ENCODE measurements at places on chromosomes 7 and 10. TPM values are rescaled to one million over a fixed set of nuclear protein-coding genes. Genes with fewer than 3 reads are reported as not detected.
A peak's percentile ranks its signal among the peaks of the same experiment; 100 is the strongest.

- no peak for DNase-seq
- no peak overlapping the region for H3K27ac ChIP-seq
- H3K4me3 ChIP-seq: no peak overlapping the region
Observed at GRCh38 chr7:147570390-147570789, 1020.2 kb upstream of the C7orf33 start.

FFAR4 gene
- polyA plus RNA-seq: 0.29 TPM

BAMBI gene
- polyA plus RNA-seq: 3.1 TPM

DNA sequence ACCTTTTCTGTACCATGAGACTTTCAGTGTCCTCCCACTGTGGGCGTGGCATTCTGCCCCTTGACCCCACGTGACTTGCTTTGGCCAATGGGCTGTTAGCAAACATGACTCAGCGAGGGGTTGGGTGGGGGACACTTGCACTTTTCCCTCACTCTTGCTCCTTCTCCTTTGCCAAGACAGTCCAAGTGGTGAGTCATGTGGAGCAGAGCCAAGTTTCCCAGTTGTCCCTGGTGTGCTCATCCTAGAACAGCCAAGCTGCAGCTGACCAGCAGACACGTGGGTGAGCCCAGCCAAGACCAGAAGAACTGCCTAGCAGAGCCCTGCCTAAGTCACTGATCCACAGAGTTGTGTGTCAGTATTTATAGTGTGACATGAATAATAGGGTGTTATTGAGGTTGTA is 82.8 kb upstream of the CPXM2 start:
- no peak overlapping the region for H3K27ac ChIP-seq
- peaks cover 45% of the 10 kb centered on the region for H3K27me3 ChIP-seq
- DNase-seq: no peak
- peaks cover 3% of the 10 kb centered on the region for H3K4me1 ChIP-seq

GOLGA7B gene
- polyA plus RNA-seq: 1.2 TPM

GRCh38 chr10:7856678-7857077 is 38.4 kb downstream of the TAF3 start:
- no peak overlapping the region for H3K27ac ChIP-seq
- no peaks in the 10 kb centered on the region for H3K4me1 ChIP-seq
- H3K4me3 ChIP-seq: no peak overlapping the region
- H3K36me3 ChIP-seq: peaks cover 3% of the 10 kb centered on the region
- H3K27me3 ChIP-seq: no peaks in the 10 kb centered on the region
- no peak for DNase-seq

- H3K27me3 ChIP-seq: no peaks in the 10 kb centered on the region
- no peak overlapping the region for H3K27ac ChIP-seq
- no peaks in the 10 kb centered on the region for H3K36me3 ChIP-seq
- H3K4me1 ChIP-seq: no peaks in the 10 kb centered on the region
- DNase-seq: no peak
Observed at GRCh38 chr10:111410740-111411139, 333.9 kb downstream of the ADRA2A start.

- no peaks in the 10 kb centered on the region for H3K36me3 ChIP-seq
- no peak for DNase-seq
- H3K27ac ChIP-seq: no peak overlapping the region
- H3K4me1 ChIP-seq: no peaks in the 10 kb centered on the region
- no peaks in the 10 kb centered on the region for H3K27me3 ChIP-seq
Observed at GRCh38 chr10:60338786-60339185, 50.9 kb downstream of the ANK3 start.

DNA sequence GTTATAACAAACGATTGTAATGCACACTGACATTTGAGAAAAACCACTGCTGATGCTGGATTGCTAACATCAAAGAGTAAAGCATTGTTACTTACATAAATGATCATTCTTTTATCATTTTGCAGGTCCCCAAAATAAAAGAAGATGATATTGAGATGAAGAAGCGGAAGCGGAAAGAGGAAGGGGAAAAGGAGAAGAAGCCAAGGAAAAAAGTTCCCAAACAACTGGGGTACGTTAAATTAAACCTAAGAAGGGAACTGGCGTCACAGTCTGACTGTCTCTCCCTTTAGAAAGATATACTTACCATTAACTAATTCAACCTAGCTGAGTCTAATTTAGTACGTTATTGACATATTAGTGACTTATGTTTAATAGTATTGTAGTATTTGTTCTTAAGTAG is 28.1 kb downstream of the UBN2 start:
- no peak overlapping the region for H3K4me3 ChIP-seq
- no peak for DNase-seq
- no peak overlapping the region for H3K27ac ChIP-seq
- H3K36me3 ChIP-seq: peaks cover 33% of the 10 kb centered on the region
- H3K4me1 ChIP-seq: no peaks in the 10 kb centered on the region
- H3K27me3 ChIP-seq: no peaks in the 10 kb centered on the region

- H3K27ac ChIP-seq: peak overlapping the region; percentile 10
- peaks cover 8% of the 10 kb centered on the region for H3K4me1 ChIP-seq
Observed at GRCh38 chr7:107938456-107939250, 47.7 kb downstream of the DLD start.

GRCh38 chr7:50710441-50711154 is 72.1 kb downstream of the GRB10 start:
- no peak overlapping the region for H3K4me3 ChIP-seq
- no peaks in the 10 kb centered on the region for H3K27me3 ChIP-seq
- H3K27ac ChIP-seq: no peak overlapping the region
- H3K4me1 ChIP-seq: peaks cover 39% of the 10 kb centered on the region
- DNase-seq: no peak

CHAT gene
- not detected for polyA plus RNA-seq

ACSM6 gene
- polyA plus RNA-seq: not detected

GRCh38 chr7:129784783-129785684 is 167.7 kb downstream of the UBE2H start:
- H3K4me1 ChIP-seq: no peaks in the 10 kb centered on the region
- no peak overlapping the region for H3K4me3 ChIP-seq
- no peak for DNase-seq
- no peak overlapping the region for H3K27ac ChIP-seq

DNA sequence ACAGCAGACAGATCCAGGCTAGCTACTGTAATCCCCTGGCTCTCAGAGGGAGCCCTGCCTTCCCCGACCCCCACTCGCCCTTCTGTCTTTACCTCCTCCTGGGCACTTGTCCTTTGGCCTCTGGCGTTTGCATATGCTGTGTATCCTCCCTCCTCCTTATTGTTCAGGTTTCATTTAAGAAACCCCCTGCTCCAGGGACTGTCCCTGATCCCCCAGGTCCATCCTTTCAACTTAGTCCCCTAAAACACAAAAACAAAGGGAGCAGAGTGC is 25.7 kb downstream of the GRID1 start:
- no peak overlapping the region for H3K4me3 ChIP-seq
- no peak overlapping the region for H3K27ac ChIP-seq
- H3K4me1 ChIP-seq: no peaks in the 10 kb centered on the region

PNLIPRP2 gene
- 0.08 TPM for polyA plus RNA-seq

RGR gene
- 0.05 TPM for polyA plus RNA-seq

EBF3 gene
- polyA plus RNA-seq: 0.06 TPM

DNA sequence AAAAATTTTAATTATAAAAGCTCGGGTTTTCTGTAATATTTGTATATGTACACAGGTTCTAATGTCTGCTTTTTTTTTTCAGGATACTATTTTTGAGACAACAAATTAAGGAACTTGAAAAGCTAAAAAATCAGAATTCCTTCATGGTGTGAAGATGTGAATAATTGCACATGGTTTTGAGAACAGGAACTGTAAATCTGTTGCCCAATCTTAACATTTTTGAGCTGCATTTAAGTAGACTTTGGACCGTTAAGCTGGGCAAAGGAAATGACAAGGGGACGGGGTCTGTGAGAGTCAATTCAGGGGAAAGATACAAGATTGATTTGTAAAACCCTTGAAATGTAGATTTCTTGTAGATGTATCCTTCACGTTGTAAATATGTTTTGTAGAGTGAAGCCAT is 57.9 kb upstream of the BAMBI start:
- H3K27me3 ChIP-seq: no peaks in the 10 kb centered on the region

DNA sequence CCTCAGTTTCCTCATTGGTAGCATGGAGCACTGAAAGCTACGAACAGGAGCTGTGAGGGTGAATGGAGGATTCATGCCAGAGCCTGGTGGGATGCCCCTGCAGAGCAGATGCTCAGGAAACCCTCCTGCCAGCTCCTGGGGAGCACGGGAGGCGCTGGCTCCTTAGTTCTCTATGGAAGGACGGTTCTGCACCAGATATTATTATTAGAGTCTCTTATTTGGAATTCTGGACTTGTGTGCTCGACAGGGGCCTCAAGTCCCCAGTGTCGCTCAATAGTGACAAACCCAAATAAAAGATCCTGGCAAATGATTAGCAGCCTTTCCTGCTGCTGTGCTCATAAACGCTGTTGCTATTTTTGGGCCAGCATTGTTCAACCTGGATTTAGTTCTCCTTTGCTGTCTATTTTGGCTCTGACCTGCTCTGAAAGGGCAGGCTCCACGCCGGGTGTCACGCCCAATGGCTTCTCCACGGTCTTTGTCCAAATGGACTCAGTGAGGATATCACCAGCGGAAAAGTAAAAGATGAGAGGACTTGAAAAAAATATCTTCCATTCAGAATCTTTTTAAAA is 23.0 kb upstream of the KLF6 start:
- H3K36me3 ChIP-seq: no peaks in the 10 kb centered on the region
- no peaks in the 10 kb centered on the region for H3K27me3 ChIP-seq
- no peak overlapping the region for H3K4me3 ChIP-seq
- peaks cover 27% of the 10 kb centered on the region for H3K4me1 ChIP-seq
- H3K27ac ChIP-seq: peak overlapping the region; percentile 26

GRCh38 chr10:76632767-76633051 is 1004.9 kb downstream of the KCNMA1 start:
- H3K4me1 ChIP-seq: no peaks in the 10 kb centered on the region
- no peak for DNase-seq
- H3K27ac ChIP-seq: no peak overlapping the region
- H3K36me3 ChIP-seq: no peaks in the 10 kb centered on the region
- H3K4me3 ChIP-seq: no peak overlapping the region
- no peaks in the 10 kb centered on the region for H3K27me3 ChIP-seq

NPTX2 gene
- 0.41 TPM for polyA plus RNA-seq

DNA sequence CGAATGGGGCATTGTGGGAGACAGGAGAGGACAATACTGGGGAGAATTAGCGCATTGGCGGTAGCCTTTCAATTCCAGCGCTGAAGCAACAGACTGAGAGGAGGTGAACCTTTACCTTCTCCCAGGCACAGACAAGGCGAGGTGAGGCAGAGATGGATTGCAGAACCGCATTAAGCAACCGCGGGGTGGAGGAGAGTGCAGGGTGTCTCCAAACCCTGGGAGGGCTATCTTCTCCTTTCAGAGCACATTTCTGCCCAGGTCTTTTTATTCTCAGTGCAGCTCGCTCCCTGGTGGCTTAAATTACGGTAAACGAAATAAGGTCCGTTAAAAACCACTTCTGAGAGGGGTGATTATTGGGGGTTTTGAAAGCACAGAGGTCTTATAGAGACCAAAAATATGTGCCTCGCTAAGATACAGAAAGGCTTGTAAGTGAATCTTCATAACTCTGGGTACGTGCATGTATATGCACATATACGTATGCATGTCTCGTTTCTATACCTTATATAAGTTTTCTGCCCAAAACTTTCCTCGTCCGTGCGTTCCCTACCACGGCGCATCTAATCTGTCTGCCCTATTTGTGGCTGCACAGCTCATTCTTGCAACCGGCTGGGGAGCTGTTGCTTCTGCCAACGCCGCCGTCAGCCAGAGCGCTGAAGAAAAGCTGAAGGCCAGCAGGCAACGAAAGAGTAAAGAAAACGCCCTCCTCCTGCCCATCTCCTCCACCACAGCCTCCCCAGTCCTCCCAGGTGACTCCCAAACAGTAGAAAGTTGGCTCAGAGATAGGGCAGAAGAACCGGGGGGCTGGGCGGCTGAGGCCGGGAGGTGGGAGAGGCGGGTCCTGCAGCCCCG is 895 bp upstream of the ZNF804B start:
- peak; percentile 53 for DNase-seq
- H3K4me1 ChIP-seq: peaks cover 8% of the 10 kb centered on the region
- no peak overlapping the region for H3K27ac ChIP-seq
- H3K4me3 ChIP-seq: no peak overlapping the region
- peaks cover 40% of the 10 kb centered on the region for H3K27me3 ChIP-seq

- peaks cover 3% of the 10 kb centered on the region for H3K36me3 ChIP-seq
- H3K4me1 ChIP-seq: peaks cover 2% of the 10 kb centered on the region
- no peaks in the 10 kb centered on the region for H3K27me3 ChIP-seq
Observed at GRCh38 chr7:118183428-118183785, 557 bp upstream of the LSM8 start.

DNA sequence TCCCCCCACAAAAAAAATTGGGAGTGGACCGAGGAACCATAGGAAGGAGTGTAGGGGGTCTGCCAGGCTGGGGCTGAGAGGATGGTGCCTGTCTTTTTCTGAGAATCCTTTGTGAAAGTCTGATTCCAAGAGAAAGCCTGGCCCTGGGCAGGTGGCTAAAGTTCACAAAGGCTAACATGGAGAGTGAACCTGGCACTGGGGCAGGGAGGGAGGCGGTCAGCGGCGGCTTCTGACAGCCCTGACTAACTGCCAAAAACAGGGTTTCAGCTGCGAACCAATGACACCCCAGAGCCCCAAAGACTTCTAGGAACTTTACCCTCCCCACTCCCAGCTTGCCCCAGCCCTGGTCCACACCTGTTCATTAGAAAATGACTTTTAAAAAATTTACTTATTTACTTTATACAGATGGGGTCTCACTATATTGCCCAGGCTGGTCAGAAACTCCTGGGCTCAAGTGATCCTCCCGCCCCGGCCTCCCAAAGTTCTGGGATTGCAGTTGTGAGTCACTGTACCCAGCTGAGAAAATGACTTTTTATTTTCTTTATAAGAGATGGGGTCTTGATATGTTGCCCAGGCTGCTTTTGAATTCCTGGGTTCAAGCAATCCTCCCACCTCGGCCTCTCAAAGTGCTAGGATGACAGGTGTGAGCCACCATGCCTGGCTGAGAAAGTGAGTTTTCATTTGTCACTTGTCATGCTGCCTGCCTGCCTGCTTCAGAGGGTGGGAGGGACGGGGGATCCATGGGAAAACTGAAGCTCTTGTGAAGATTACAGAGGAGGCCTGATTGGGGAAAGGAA is 61.0 kb upstream of the DUSP5 start:
- no peak overlapping the region for H3K4me3 ChIP-seq
- H3K4me1 ChIP-seq: no peaks in the 10 kb centered on the region
- no peaks in the 10 kb centered on the region for H3K36me3 ChIP-seq

GRCh38 chr7:137835486-137836112 is 11.2 kb downstream of the DGKI start:
- no peaks in the 10 kb centered on the region for H3K36me3 ChIP-seq
- no peak overlapping the region for H3K4me3 ChIP-seq
- H3K27me3 ChIP-seq: no peaks in the 10 kb centered on the region

DNA sequence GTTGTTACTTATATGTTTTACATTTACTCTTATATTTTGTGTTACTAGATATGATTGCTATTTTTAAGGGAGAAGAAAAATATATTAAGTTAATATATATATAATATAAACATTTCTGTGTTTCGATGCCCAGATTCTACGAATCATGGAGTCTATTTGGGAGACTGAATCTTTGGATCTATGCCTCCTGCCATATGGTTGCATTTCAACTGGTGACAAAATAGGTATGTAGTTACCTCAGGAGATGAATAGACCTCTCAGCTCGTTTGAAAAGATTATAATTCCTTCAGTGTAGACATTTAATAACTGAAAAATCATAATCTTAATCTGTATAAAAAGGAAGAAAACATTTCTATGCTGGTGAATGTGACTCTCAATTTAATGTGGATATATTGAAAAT is 16.9 kb downstream of the PIK3CG start:
- H3K27ac ChIP-seq: no peak overlapping the region
- H3K27me3 ChIP-seq: no peaks in the 10 kb centered on the region
- DNase-seq: no peak

- peak within 1 kb of the TSS; percentile 93 for H3K4me3 ChIP-seq
- peaks cover 16% of the 10 kb centered on the region for H3K36me3 ChIP-seq
- no peaks in the 10 kb centered on the region for H3K27me3 ChIP-seq
- H3K27ac ChIP-seq: peak within 1 kb of the TSS; percentile 97
Observed at GRCh38 chr10:89414146-89414878, at the start of gene IFIT5. IFIT5 (plus strand) TSS chr10:89414568; CDS start chr10:89414799, 231 bp downstream.

VWC2 gene
- polyA plus RNA-seq: 0.02 TPM

- no peaks in the 10 kb centered on the region for H3K4me1 ChIP-seq
- H3K36me3 ChIP-seq: no peaks in the 10 kb centered on the region
- no peaks in the 10 kb centered on the region for H3K27me3 ChIP-seq
- peak; percentile 6 for DNase-seq
Observed at GRCh38 chr10:58998924-58999713, 177.3 kb upstream of the PHYHIPL start.

Measured in lung (tissue), 17 donors.